ENCODE measurements at places on chromosomes 3 and 15.

GRCh38 chr3:189664311-189664710, 33.1 kb downstream of the TP63 start:
- no peak for DNase-seq

DNA sequence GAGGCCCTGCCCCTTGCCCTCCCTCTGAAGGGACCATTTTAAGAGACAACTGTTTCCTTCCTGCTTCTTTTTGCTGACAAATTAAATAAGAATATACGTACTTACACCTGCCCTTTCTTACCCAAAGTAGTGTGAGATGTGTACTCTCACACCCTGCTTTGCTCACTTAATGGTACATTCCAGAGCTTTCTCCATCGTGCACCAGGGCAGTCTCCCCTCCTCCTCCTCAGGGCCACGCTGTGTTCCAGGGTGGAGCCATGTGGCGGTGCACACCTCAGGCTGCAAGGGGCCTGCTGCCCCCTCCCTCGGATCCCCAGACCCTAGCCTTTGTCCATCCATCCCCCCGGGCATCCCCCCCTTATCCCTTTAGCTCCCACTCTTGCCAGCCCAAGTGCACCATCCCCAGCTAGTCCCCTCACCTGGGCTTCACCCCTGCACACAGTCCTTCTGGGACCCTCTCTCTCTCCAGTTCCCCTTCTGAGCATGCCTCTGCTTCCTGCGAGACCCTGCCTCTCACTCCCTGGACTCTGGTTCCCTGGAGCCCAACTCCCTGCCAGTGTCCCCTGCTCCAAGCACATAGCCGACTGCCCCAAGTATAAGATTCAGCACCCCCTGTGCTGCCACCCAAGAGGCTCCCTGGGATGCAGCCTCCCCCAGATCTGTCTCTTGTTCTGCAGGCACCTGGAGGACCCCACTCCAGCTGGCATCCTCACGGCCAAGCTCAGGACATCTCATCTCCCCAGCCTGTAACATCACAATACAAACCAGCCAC, 89.5 kb upstream of the IQSEC1 start:
- no peak for DNase-seq

DNA sequence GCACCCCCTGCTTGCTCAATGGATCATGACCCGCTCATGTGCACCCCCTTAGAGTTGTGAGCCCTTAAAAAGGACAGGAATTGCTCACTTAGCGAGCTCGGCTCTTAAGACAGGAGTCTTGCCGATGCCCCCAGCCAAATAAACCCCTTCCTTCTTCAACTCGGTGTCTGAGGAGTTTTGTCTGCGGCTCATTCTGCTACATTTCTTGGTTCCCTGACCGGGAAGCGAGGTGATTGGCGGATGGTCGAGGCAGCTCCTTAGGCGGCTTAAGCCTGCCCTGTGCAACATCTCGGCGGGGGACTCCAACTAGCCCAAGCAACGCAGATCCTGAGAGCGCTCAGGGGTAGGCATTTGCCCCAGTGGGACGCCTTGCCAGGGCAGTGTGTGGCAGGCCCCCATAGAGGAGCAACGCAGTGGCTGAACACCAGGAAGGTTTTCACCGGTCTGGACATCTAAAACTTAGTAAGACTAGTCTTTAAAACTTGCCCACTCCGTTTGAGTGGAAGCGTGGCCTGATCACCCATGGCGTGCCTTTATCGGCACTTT, 9.5 kb downstream of the SLCO2A1 start:
- no peak for DNase-seq

DNA sequence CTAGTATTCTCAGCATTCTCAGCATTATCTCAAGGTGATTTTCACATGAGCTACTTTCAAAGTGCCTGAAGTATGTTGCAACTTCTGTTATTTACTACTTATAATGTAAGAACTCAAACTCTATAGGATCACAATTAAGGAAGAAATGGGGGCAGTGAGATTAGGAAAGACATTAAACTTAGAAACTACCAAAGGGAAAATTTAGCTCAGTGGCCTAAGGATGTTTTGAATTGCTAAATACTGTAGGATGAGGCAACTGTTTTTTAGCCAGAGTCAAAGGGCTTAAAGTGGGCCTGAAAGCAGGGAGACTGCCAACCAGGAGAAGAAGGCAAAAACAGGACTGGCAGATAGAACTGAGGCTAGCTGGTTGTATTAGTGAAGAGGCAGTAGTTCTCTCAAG, 55.5 kb upstream of the MBNL1 start:
- DNase-seq: no peak

DNA sequence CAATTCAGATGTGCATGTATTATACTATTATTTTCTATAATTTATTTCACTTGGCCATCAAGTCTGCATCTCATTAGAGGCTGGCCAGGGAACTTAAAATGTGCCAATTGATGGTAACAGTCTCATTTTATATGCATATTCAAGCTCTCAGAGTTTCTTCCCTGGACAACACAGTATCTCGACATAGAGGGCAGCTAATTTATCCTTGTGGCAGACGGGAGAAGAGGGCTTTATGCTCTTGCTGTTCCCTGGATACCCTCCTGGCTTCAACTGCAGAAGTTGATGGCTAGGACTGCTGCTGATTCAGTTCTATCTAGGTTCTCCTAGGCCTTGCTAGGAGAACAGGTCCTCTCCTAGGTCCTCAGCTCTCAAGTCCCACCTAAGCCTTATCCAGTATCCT, 99.1 kb upstream of the NPHP3 start:
- DNase-seq: no peak

DNA sequence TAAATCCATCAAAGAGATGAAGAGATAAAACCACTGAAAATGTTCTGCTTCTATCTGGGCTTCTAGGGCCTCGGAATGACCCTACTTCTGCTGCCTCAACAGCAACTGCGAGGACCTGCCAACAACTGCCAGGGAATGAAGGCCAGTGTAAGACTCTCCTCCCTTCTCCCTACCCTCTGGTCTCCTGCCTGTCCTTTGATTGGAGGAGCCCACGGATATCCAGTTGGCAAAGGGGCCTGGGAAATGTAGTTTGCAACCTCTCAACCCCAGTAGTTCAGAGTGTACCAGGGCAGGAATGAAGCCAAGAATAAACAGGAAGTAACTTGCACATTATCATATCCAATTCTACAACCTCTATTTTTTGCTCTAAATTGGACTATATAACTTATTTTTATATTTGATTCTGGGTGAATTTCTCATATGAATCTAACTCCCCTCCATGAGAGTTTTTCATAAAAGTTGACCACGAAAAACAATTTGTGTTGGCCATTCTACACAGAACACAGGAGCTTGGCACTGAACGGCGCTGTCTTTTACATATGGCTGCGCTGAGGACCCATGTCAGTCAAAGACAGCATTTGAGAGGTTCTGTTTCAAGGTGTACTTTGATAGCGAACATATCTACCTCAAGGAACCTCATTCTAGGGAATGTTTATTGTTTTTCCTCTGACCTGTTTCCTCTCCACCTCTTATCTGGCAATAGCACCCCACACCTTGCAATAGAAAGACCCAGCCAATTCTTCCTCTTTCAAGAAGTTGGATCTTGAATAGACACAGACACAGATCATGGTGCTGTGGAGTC, 91.1 kb upstream of the RNF7 start:
- peak; percentile 83 for DNase-seq

DNA sequence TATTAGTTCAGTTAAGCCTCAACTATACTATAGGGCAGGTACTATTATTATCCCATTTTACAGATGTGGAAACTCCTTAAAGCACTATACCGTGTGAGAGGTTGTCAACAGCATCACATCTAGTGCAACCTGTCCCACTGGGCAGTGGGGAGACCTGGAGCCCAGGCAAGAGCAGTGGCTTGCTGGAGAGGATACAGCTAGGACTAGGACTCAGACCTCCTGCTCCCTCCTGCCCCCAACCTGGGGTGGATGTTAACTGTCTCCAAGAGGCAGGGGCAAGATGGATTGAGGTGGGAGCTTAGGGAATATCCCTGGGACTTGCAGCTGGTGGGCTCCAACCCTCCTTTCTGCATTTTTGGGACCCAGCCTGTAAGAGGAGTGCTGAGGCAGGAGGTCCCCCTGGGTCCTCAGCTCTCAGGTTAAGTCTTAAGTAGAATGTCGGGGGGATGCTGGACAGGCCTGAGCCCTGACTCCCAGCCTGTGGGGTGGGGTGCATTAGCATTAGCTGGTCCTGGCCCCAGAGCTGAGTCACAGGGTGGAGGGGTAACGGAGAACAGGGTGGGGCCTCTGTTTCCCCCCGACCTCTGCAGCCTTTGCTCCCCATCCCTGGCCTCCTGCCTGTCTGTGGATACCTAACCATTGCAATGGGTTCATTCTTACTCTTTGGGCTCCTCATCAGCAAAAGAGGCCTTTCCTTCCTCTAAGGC, 6.6 kb downstream of the SNX33 start:
- no peak for DNase-seq

DNA sequence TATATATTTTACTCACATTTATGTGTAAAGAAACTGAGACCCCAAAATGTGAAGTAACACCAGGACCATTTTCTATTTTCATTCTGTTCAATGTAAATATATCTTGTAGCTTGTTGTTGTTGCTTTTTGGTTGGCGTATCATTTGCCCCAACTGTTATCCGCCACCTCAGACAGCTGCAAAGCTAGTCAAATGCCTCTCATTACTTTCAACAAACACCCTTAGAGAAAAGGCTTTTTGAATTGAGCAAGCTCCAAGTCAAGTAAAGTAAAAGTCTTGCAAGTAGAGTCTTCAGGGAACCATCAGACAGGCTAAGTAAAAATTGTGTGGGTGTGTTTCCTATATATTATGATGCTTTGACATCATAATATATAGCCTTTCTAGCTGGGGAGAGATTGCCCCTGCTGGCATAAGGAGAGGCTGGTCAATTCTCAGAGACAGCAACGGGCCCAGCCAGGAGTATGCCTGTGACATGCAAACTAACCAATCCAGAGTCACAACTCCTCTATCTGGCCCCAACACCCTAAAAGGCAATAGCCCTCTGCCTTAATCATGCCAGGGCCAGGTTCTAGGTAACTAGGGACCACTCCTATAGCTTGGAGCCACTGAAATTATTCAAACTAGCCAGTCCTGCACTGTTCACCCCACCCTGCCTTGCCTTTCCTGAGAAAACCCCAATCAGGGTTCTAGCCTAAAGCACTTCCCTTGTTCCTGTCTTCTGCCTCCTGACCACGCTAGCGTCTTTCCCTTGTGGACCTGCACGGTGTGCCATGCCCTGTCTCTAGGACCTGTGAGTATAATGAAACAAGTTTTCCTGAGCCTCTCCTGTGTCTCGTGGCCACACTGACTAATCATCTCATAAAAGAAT, 75.6 kb downstream of the RAD18 start:
- no peak for DNase-seq

DNA sequence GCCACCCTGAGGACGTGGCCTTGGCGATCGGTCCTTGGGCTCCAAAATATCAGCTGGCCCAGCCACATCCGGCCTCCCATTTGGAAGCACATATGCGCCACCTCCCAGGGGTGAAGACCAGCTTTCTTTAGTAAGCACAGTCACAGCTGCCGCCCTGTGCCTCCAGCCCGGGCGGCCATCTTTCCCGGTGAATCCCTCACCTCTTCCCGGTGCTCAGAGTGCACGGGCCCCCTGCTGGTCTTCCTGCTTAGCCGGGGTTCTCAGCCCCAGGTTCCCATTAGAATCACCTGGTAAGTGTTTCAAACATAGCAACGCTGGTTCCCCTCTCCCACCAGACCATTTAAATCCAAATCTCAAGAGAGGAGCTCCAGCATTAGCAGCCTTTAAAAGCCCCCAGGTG, 232.2 kb downstream of the VPS13C start:
- no peak for DNase-seq

GRCh38 chr3:114333923-114334240, 40.1 kb downstream of the TIGIT start:
- no peak for DNase-seq

DNA sequence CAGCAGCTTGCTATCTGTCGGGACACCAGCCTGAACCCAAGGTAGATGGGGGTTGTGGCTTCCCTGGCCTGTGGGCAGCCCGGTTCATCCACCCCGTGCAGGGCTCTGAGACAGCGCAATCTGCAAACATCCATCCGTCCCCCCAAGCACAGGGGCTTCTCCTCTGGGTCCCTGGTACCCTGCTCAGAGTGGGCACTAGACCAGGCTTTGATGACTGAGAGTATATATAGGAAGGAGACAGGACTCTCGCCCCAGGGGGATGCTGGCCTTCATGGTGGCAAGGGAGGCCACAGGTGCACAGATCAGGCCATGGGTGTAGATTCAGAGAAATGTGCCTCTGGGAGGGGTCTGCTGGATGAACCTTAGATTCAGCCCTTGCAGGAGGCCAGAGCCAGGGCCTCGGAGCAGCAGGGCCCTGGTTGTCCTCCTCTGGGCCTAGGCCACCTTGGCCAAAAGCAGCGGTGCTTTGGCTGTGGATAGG, 40.3 kb downstream of the CFAP100 start:
- no peak for DNase-seq

- no peak for DNase-seq
Observed at GRCh38 chr3:151909681-151910405, 36.4 kb downstream of the SUCNR1 start.

GRCh38 chr3:46469680-46470357, 5.1 kb upstream of the LTF start:
- no peak for DNase-seq

Measured in DMS 273 treated with DMSO at 0.1 percent for 48 hours (cell line).